CD4-positive, alpha-beta T cell treated with Interleukin-4 for 1 hour (primary cell): ENCODE measurements at places on chromosomes 7 and 10.

DNA sequence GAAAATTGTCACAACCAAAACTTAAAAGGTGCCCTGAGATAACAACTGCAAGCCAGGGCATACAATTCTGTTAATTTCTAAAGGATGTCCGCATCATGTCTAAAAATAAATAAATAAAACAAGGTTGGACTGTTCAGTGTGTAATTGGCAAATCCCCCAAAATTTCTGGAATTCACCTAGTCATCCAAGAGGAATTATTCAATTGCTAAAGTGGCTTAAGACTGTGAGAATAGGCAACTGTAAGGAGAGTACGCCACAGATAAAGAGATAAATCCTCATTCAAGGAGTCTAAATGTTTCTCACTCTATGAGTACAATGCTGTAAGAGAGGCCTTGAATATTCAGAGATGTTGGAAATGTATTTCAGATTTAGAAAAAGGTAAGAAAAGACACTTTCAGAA is 37.2 kb downstream of the PIK3AP1 start:
- no peak for DNase-seq

DNA sequence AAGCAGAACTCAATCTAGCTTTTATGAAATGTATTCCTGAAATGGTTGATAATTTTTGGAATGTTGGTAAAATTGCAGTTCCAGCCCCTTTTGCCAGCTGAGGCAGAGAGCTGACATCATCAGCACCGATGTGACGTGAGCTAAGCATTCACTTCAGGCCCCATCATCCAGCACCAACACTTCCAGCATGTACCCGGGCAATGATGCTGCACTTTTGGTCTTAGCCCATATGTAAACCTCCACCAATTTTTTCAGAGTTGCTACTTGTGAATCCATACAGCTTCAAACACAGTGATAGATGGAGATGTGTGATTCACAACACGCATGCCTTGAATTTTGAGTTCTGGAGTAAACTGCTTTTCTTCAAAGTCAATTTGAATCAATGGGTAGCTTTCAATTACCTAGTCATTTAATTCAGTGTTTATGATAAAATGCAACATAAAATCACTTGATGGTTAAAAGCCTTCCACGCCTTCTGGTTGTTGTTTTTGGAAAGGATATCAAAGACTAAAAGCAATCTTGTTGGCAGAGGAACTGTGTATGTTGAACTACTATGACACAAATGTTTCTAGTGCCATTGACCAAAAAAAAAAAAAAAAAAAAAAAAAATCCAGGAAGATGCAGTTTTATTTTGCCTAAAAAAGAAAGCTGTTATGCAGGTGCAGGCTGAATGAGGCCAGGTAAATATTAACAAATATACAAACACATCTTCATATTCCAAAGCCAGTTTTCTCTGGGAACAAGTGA is 73.9 kb downstream of the NRP1 start:
- DNase-seq: no peak

- no peak for DNase-seq
These were observed 54.3 kb upstream of the DUSP5 start for GRCh38 chr10:110443239-110444003.

DNA sequence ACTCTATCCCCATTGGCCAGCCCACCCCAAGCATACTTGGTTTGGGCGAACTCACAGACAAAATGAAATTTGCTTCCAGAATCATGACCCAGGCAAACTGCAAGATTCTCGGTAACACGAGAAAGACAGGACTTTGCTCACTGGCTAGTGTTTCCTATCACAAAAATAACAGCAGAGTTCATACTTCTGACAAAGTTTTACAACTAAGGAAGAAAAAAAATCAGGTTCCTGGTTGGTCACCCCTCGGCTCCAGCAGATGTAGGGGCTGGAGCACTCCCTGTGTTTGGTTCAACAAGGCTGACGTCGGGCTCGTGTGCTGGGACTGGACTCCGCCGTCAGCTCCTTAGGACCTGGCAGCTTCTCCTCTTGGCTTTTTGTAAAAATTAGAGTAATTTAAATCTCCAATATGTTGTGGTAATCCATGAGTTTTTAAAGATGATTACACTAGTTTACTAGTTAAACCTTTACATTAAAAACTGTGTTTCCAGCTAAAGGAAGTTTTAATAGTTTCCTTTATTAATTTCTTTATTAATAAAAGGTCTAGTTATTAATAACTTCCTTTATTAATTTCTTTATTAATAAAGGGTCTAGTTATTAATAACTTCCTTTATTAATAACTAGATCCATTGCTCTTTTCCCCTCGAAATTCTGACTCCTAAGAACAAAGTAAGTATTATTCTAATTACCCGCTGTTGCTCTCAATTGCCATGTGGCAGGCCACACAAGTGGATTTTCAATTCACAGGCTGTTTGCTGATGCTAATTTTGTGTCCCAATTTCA is 115.6 kb upstream of the RNF32 start:
- no peak for DNase-seq

GRCh38 chr7:143396625-143397556 is 11.8 kb downstream of the EPHA1 start:
- DNase-seq: no peak

GRCh38 chr7:46446151-46446550 is 525.1 kb upstream of the IGFBP3 start:
- no peak for DNase-seq

- peak; percentile 92 for DNase-seq
These were observed 31.1 kb downstream of the ADAP1 start for GRCh38 chr7:923108-924041.

GRCh38 chr7:22204312-22204711 is 152.6 kb downstream of the RAPGEF5 start:
- no peak for DNase-seq

GRCh38 chr7:13047061-13047460 is 359.6 kb downstream of the ARL4A start:
- no peak for DNase-seq

- DNase-seq: no peak
These were observed 23.7 kb upstream of the DDC start for GRCh38 chr7:50588937-50589336.

- DNase-seq: no peak
These were observed 28.2 kb downstream of the MTERF1 start for GRCh38 chr7:91852263-91852741.

GRCh38 chr10:68423522-68423921 is 16.4 kb upstream of the RUFY2 start:
- DNase-seq: peak; percentile 29

GRCh38 chr7:36147361-36147760 is 5.7 kb upstream of the EEPD1 start:
- DNase-seq: no peak

GRCh38 chr10:31921031-31921430 is 7.6 kb downstream of the ARHGAP12 start:
- no peak for DNase-seq

DNA sequence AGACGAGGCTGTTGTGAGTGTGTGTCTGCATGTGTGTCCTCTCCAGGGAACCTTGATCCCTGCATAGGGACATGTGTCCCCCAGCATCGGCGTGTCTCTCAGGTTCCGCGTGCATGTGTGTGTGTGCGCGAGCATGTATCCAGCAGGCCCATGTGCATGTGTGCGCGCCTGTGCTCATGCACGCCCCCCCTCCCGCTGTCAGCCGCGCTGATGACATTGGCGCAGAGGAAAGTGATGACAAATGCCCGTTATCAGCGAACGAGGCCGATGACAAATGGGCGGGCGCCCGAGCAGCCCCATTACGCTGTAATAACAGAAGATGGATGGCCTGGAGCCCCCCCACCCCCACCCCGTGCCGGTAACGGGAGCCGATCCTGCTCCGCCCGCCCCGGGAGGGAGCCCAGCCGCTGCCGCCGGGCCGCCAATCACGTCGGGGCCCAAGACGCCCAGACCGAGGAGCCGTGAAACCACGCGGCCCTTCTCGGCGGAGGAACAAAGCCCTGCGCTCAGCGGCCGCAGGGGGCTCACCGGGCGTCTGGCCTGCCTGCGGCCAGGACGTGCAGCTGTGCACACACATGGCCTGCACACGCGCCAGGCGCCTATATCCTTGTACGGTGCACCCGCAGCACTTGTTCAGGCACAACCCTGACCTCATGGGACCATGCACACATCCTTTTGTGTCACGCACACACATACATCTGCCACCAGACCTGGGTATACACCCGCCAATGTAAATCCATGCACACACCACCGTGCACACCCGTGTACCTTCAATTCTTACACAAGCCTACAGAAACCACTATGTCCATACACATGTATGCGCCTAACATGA is 21.5 kb downstream of the POLL start:
- no peak for DNase-seq

DNA sequence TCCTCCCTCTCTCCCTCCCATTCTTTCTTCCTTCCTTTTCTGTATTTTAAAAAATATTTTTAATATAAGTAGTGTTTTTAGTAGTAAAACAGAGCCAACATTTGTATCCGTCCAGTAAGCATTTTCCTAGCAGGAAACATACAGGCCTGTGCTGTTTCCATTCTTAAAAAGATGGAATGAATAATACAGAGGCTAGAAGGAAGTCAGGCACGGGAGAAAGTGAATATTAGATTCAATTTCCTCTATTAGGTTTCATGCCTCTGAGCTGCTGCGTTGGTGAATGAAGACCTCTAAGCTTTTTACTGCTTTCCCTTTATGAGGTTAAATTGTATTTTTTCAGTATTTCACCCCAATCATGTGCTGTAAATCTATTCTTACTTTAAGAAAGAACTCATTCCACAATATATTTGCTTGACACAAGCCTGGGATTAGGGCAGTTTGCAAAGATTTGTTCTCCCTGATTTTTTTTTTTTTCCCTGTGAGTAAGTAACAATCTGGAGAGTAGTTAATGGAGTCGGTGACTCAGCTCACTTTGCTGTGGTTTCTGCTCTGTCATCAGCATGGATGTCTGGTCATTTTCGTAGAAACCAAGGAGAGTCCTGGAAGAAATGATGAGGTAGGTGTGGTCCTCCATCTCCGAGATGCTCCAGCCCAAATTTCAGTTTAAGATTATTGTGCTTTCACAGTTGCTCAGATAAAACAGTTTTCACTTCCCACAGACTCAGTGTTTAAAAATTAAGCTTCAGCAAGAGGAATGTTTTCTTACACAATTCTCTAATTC is 76.1 kb upstream of the PITRM1 start:
- no peak for DNase-seq
